ENCODE measurements at places on chromosomes 5 and 9.

DNA sequence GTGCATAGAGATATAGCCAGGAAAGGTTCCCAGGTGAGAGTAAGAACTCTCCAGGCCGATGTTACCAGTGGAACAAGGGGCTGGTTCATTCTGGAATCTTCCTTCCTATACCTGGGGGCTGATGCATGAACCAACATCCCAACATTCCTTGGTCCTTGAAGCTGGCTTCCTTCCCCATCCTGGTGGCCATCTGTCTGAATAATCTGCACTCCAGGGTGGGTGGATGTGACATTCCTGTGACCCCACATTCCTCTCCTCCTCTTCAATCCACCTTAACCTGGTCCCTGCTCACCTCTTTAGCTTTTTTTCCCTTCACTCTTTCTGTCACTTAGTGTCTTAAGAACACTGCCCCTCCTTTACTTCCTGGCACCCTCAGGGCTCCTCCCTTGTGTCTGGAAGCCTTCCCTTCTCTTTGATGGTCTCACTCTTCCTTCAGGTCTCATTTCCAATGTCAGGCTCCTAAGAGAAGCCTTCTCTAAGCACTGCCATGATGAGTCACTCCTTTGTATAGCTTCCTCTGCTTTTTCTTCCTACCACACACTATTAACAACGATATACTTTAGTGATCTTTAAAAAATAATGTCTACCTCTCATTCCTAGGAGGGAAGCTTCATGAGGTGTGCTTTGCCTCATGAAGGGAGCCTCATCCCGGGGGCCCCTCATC is 80.3 kb downstream of the BOD1 start:
- no peak for DNase-seq

- DNase-seq = no peak
These were observed 140.8 kb downstream of the C9orf152 start for GRCh38 chr9:110066929-110067716.

- DNase-seq = no peak
These were observed 45.7 kb downstream of the PRDM6 start for GRCh38 chr5:123134653-123135181.

DNA sequence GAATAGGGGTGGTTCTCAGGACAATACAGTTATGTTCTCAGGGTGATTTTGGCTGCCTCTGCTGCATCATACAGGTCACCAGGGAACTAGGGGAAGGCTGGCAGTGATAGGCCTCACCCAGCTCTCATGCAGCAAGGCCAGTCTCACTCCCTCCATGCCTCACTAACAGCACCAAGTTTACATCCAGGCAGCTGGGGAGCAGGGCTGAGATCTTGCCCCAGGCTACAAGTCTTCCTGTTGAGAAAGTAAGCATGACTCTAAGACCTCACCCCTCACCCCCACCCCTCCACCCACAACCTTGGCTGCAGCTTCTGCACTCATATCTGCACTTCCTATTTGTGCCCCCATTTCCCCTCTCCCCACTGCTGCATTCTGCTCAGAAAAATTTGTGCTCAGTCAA is 481.2 kb downstream of the ACTL7B start:
- DNase-seq = no peak

- no peak for DNase-seq
These were observed 29.8 kb upstream of the SEC16A start for GRCh38 chr9:136512651-136513071.

GRCh38 chr9:125767349-125767748 is 20.2 kb downstream of the PBX3 start:
- no peak for DNase-seq

DNA sequence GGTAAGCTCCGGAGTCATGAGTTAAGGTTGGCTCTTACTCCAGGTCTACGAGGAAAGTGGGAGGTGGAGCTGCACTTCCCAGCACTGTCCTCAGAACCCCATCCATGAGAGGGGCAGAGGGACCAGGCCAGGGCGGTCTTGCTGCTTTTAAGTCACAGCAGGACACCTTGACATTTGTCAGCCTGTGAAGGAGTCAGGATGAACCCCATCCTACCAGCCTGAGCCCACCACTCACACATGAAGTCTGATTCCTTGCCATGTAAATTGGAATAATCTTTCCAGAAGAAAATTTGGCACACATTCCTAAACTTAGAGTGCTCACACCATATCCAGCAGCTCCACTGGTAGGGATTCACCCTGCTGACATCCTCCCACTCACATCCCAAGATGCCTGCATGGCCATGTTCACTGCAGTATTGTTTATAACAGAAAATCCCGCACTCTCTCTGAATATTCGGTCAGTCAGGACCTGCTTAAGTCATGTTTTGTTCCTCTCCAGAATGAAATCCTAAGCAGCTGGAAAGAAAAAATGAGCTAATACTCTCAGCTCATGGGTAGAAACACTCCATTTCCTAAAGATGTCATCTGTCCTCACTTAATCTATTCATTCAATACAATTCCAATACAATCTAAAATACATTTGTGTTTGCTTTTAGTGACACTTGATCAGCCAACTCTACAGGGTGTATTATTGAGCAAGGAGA is 79.3 kb upstream of the COL5A1 start:
- DNase-seq = no peak

- DNase-seq = no peak
These were observed 184.4 kb downstream of the ISL1 start for GRCh38 chr5:51567636-51568035.

- no peak for DNase-seq
These were observed 13.9 kb upstream of the GPX8 start for GRCh38 chr5:55146080-55146479.

DNA sequence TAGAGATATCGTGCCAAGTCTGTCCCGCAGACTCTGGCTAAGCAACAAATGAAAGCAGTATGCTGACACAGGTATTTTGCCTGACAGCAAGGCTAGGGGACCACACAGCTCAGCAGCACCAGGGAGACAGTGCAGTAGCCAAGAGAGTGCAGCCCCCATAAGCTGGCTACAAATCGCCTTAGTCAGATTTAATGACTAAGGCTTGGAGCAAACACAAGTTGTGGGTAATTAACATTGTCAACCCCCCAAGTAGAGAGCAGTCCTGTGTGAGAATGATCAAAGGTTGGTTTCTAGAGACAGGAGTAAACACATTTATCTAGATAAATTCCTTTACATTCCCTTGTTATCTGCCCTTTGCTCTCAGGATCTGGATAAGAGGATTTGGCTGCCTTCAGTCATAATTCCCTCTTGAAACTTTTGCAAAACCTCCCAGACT is 1434.5 kb upstream of the CDH6 start:
- DNase-seq = no peak

DNA sequence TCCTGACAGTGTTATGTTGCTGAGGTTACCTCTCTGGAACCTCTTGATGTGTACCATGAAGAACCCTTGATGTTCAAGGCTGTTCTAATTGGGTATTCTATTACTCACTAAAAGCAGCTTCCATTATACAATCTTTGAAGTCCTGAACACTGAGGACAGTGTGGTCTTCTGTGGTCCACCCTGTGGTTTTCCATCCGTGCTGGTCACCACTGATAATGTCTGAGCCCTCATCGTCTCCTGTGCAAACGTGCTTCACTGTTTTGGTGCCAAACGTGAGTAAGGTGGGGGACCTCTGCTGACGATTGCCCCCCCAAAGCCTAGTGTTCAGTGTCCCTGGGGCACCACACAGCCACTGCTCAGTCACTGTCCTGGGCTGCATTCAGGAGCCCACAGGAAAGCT is 259.7 kb upstream of the ANKRD55 start:
- no peak for DNase-seq

GRCh38 chr5:148981353-148981752 is 81.5 kb downstream of the SH3TC2 start:
- no peak for DNase-seq

DNA sequence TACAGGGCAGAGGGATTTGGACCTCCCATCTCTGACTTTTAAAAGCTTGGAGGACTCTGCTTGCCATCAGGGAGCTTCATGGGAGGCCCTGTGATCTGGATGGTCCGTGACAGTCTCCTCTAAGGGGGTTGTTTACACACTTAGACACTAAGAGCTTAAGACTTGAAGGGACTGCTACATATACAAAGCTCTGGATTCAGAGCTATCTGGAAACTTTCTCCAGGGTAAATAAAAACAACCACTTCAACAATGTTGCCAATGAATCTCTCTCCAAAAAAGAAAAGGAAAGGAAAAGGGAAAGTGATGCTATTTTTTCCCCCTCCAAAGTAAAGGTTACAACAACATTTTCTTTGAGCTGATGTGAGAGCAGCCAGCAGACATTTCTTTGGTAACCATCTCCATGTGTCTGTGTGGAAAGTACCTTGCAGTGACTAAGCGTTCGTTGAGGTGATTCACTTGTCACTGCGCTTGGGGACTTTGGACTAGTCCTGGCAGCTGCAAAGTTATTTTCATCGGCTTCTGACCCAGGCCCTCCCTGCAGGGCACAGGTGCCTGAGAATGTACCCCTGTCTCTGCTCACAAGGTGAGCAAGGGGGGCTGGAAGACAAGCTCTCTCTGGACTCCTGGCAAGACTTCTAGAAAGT is 262.1 kb upstream of the KLF4 start:
- DNase-seq = no peak

DNA sequence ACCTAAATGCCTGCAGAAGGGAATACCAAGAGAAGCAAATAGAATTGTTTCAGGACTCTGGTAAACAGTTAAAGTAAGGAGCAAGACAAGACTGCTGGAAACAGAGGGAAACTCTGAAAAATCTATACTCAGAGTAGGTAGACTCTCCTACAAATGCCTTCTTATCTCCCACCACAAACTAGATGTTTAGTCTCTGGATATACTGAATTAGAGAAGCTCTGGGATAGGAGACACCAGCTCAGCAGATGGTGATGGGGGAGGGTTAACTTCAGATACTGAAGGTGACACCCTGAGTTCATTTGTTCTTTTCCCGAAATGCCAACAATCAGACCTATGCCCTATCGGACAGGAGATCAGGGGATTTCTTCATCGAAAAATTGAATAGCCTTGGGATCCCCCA is 54.1 kb upstream of the CHD1 start:
- no peak for DNase-seq

GRCh38 chr5:128040927-128041326 is 42.6 kb upstream of the SLC12A2 start:
- DNase-seq = no peak

DNA sequence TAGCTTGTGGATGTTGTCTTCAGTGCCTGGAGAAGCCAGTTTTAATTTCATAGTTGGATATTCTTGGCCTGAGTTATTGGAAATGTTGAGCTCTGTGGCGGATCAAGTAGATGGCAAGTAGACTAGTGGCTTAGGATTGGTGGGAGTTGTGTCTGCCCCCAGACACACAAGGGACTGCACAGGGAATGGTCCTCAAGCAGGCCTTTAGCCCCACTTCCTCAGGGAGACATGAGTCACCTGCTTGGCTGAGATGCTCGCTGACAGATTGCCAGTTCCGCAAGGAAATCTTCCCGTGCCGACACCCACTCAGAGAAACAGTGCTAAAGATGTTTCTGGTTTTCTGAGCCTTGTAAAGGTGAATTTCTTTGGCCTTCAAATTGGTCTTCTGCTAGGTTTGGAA is 18.8 kb upstream of the CATSPER3 start:
- no peak for DNase-seq

DNA sequence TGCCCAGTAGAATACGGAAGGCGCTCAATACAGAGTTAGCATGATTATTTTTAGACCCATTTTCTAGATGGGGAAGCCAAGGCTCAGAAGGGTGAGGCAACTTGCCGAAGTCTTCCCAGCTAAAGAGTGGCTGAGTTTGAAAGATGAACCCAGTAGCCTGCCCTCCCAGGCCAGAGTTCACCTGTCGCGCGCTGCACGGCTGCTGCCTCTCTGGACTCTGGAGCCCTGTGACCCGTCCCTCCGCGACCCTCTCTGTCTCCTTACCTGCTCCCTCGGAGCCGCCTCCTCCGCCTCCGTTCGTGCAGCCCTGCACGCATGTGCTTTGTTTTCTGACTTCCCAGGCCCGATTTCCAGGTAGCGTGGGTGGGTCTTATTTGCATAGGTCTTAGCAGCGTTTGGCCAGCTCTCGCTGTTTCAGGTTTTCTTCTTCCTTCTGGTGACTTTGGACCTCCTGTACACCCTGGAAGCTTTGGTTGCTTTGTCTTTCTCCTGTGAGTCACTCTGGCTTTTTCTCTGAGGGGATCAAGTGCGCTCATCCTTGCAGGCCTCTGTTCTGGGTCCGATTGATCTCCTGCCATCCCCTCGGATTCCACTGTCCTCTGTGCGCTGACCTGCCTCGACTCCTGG is at the start of gene RNF183:
Gene RNF183, minus strand, starts transcription at position 585 of the 627 bp plus-strand sequence. CDS start 5,192 bp downstream, outside the sequence.
- DNase-seq = no peak

DNA sequence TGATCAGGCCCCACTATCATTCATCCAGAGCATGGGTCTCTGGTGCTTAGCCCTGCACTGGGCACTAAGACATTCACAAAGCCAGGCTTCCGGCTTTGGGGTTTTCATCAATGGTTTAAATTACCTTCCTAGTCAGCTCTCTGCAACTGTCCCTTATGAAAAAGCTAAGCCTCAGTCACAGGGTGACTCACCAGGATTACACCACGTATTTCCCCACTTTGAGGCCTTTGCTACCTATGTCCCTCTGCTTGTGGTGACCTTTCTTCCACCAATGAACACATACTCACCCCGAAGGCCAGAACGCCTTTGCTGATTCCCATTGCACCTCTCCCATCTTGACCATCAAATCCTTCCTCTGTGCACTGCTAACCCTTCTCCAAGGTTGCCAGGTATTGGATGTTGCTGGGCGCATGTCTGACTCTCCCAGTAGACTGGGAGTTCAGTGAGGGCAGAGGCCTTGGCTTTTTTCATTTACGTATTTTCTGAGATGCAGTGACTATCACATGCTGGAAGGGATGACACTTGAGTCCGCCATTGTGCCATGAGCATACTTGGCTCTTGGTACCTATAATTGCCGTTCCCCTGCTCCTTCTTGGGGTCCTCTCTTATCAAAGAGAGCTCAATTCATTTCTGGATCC is 58.7 kb upstream of the TNFSF8 start:
- DNase-seq = no peak

- no peak for DNase-seq
These were observed 5.0 kb upstream of the PTGER4 start for GRCh38 chr5:40674661-40675235.

DNA sequence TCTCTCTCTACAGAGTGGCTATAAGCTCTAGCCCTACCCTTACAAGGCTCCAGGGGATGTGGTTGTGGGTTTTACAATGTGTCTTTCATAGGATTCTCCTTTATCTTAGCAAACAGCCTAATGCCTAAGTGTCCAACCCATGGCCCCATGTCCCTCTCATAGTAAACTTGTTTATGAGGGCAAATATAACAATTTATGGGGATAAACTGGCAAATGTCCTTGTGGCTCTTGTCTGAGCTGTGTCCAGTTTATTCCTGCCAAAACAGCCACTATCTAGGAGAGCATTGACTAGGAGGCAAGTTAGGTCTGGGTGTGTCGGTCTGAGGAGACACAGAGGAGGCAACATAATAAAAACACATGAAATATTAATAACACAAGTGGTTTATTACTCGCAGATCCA is 335.1 kb downstream of the IZUMO3 start:
- no peak for DNase-seq

- no peak for DNase-seq
These were observed 146.1 kb downstream of the CAAP1 start for GRCh38 chr9:26746357-26747072.

GRCh38 chr5:76560952-76561891 is 62.0 kb downstream of the F2RL2 start:
- no peak for DNase-seq

- DNase-seq = no peak
These were observed 90.3 kb downstream of the MACROH2A1 start for GRCh38 chr5:135308752-135309151.

GRCh38 chr9:124483481-124483880 is 23.7 kb downstream of the NR5A1 start:
- no peak for DNase-seq
